Activated CD4-positive, alpha-beta T cell treated with anti-CD3 and anti-CD28 coated beads, Interleukin-2, amount 50 U/mL, for 1 hour (primary cell): ENCODE measurements at places on chromosomes 16 and 17.

DNA sequence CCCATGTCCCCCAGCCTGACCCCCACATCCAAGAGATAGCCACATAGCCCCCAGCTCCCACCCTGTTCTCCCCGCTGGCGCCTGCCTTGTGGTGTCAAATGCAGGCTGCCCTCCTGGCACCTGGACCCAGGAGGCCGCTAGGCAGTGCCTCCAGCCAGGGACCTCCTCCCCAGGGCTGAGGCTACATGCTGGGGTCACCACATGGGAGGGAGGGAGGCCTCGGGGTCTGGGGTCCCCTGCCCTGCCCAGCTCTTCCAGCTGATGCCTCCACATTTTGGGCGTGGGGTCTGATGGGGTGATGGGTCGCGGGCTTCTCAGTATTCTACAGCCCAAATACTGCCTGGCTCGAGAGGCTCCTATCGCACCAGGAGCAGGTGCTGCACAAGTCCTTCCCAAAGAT is 9.5 kb downstream of the TBC1D26 start:
- DNase-seq = no peak

GRCh38 chr16:12898551-12898950 is 2.8 kb upstream of the SHISA9 start:
- DNase-seq = no peak

- DNase-seq = no peak
Measured at GRCh38 chr17:17364338-17364667, 61.1 kb downstream of the NT5M start.

GRCh38 chr17:30395398-30396022 is 16.8 kb downstream of the CPD start:
- DNase-seq = no peak

- DNase-seq = no peak
Measured at GRCh38 chr17:37488009-37488604, 1.6 kb upstream of the DUSP14 start.
